ENCODE measurements at places on chromosomes 6 and 20.
A peak's percentile ranks its signal among the peaks of the same experiment; 100 is the strongest.

GRCh38 chr6:47419621-47420020, 58.0 kb upstream of the CD2AP start:
- no peak for DNase-seq

DNA sequence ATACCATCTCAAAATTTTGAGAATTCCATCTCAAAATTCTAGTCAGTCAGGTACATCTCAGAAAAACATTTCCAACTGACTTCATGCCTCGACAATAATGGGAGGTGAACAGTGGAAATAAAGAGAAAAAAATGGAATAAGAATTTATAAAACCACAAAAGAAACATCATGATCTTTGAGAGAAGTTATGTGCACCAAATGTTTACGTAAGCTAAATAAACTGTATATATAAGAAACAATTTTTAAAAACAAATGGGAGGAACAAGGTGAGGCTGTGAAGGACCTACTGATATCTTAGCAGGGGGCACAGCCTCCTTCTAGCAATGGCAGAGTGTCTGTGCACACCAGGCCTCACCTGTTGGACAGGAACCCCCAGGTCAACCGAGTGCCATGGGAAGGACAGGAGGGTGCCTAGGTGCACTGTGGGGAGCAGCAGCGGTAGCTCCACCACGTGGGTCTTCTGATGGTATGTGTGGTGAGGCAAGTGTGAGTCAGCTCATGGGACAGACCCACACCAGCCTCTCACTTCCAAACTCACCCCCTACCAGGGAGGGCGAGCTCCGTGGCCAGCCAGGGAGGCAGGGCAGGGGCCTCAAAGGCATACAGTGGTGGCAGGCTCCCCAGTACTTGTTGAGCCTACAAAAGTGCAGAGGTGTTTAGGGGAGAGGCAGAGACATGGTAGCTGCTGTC, 23.2 kb downstream of the DIDO1 start:
- no peak for DNase-seq

GRCh38 chr20:44802702-44803101, 7.6 kb downstream of the RIMS4 start:
- no peak for DNase-seq

DNA sequence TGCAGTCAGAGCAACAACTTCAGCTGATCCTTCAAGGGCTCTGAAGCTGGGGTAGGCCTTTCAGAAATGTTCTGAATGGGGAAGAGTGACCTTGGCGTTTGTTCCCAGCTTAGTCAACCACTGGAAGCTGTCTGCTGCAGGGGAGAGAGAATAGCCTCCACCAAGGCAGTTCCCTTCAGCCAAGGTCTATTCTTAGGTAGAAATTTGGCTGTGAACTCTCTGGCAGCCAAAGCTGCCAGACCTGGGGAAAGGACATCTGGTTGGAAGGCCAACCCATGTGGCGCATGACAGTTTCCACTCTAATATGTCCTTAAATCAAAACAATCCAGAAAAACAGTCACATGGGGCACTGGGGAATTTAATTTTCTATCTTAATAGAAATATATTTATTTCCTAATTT, 60.1 kb downstream of the FBXO5 start:
- DNase-seq, result no peak

DNA sequence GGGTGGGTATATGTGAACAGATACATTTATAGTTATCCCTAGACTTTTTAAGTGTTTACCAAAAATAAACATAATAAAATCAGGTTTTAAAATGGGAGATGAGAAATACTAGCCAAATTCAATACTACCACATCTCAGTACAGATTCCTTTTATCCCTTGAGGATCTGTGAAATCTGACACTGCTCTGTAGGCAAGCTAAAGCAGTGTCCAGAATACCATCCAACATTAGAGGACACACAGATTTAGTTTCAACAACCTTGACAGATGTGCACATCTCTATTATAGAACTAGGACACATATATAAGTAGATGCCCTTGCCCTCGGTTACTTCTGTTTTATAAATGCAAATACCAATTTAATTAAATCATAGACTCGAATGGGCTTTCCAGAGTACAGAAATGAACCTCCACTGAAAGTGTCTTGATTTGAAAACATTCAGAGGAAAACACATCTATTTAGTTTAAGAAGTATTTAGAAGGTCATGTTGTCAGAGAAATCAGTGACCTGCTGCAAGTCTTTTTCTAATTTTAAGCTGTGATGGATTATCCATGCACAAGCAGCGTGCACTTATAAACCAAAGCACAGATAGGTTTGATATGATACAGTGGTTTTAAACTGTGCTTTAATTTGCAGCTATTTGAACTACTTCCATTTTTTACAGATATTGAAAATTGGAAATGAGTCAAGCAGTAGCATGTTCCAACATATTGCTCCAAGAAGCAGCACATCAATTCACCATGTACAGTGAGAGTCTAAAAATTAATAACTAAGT, 156.3 kb upstream of the EPHA7 start:
- no peak for DNase-seq

DNA sequence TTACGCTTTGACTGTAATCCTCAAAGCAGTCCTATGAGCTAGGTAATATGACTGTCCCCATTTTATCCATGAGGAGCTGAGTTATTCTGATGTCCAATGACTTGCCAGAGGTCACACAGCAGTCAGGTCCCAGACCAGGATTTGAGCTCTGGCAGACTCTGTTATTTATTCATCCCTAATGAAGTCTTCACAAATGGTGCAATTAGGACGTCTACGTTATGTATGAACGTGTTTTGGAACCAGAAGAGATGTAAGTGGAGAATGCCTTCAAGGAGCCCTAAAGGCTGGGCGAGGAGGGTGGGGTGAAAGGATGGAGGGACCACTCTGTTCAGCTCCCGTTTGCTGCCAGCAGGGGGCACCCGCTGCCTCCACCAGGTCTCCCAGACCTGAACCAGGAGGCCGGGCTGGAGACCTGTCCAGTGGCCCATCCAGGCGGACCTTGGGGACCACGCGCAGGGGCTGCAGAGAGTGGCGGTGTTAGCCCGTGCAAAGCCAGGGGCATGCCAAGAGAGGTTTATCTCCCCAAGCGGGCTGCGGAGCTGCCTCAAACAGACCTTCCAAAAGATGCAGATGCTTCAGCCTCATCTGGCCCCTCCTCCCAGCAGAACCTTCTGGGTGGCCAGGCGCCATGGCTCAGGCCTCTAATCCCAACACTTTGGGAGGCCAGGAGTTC, 15.2 kb upstream of the ZNF335 start:
- DNase-seq, result peak; percentile 82

DNA sequence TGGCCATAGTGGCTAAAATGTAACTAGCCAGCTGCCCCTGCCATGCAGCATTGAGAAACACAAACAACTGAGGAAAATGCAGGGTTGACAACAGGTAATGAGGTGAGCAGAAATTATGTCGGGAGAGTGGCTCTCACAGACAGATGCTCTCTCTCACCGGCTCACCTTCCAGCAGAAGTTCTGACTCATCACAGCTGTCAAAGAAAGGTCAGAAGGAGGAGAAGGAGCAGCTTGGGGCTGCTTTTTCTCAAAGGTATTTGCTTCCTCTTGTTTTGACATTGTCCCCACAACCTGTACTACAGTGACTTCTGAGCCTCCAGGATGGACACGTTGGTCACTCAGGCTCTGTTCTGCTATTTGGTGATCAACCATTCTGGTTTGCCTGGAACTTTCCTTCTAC, 190.5 kb upstream of the HEY2 start:
- DNase-seq, result no peak

GRCh38 chr6:99822741-99823512, 171.1 kb downstream of the MCHR2 start:
- DNase-seq, result no peak

All from sciatic nerve (tissue), 2 donors.